Neuronal stem cell (in vitro differentiated cells): ENCODE measurements at places on chromosomes 7 and 10.

GRCh38 chr10:97810446-97810845 lies 38.6 kb upstream of the SFRP5 start:
- H3K27ac ChIP-seq: no peak overlapping the region
- DNase-seq: no peak
- no peaks in the 10 kb centered on the region for H3K36me3 ChIP-seq
- peaks cover 29% of the 10 kb centered on the region for H3K27me3 ChIP-seq
- no peaks in the 10 kb centered on the region for H3K4me1 ChIP-seq

DNA sequence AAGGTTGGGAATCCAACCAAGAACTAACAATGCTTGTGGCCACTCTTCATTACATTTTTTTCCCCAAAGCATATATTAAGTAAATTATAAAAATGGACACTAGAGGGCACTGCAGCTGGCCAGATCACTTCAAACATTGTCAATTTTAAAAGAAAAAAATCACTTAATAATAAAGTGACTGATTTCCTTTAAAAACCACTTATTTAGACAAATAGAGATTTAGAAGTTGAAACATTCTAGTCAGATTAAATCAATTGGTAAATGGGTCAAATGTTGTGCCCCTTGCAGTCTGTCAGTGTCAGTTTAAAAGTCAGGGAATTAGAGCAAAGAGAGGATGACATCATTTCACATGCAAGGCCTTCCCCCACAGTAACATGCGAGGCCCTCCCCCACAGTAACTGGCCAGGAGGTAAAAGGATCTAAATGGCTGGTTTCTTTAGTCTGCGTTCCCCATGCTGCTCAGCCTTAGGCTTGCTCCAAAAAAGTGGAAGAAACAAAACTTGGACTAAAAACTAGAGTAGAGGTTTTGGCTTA lies 177.9 kb downstream of the SKAP2 start:
- H3K36me3 ChIP-seq: no peaks in the 10 kb centered on the region
- no peaks in the 10 kb centered on the region for H3K27me3 ChIP-seq
- no peak overlapping the region for H3K4me3 ChIP-seq
- no peak overlapping the region for H3K27ac ChIP-seq

- no peak overlapping the region for H3K27ac ChIP-seq
- no peaks in the 10 kb centered on the region for H3K4me1 ChIP-seq
- H3K36me3 ChIP-seq: no peaks in the 10 kb centered on the region
- H3K27me3 ChIP-seq: no peaks in the 10 kb centered on the region
Observed at GRCh38 chr7:23938937-23939552, 229.0 kb downstream of the STK31 start.

- H3K4me3 ChIP-seq: no peak overlapping the region
- H3K4me1 ChIP-seq: peaks cover 5% of the 10 kb centered on the region
- H3K27ac ChIP-seq: no peak overlapping the region
- H3K27me3 ChIP-seq: no peaks in the 10 kb centered on the region
- no peaks in the 10 kb centered on the region for H3K36me3 ChIP-seq
Observed at GRCh38 chr7:75869776-75870379, 9.0 kb upstream of the RHBDD2 start.

GRCh38 chr10:66537186-66537585 lies 388.6 kb upstream of the LRRTM3 start:
- H3K27me3 ChIP-seq: no peaks in the 10 kb centered on the region
- H3K36me3 ChIP-seq: no peaks in the 10 kb centered on the region
- no peak overlapping the region for H3K27ac ChIP-seq
- H3K4me3 ChIP-seq: no peak overlapping the region
- no peaks in the 10 kb centered on the region for H3K4me1 ChIP-seq

GRCh38 chr10:132812520-132812919 lies 26.6 kb upstream of the NKX6-2 start:
- no peak for DNase-seq
- H3K27ac ChIP-seq: no peak overlapping the region
- H3K36me3 ChIP-seq: no peaks in the 10 kb centered on the region
- no peak overlapping the region for H3K4me3 ChIP-seq

DNA sequence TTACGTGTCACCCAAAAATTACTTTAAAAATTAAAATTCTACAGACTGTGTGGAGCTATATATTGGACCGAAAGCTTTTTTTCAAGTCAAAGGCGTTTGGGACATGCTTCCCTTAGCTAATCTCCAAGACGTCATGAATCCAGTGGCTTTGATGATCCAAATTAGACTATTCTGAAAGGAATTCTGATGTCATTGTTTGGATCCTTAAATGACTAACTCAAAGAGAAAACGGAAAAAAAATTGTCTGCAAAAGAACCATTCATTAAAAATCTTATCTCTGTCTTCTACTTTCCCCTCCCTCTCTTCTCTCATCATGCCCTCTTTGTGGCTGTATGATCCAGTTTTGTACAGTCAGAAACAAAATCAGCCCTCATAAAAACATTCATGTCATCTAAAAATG lies 161.8 kb downstream of the ETV1 start:
- no peak for DNase-seq
- H3K27ac ChIP-seq: no peak overlapping the region
- H3K4me3 ChIP-seq: no peak overlapping the region
- no peaks in the 10 kb centered on the region for H3K36me3 ChIP-seq

GRCh38 chr10:90308223-90308622 lies 549.6 kb downstream of the HTR7 start:
- DNase-seq: no peak
- no peak overlapping the region for H3K4me3 ChIP-seq
- no peaks in the 10 kb centered on the region for H3K4me1 ChIP-seq
- H3K27me3 ChIP-seq: no peaks in the 10 kb centered on the region
- no peaks in the 10 kb centered on the region for H3K36me3 ChIP-seq

DNA sequence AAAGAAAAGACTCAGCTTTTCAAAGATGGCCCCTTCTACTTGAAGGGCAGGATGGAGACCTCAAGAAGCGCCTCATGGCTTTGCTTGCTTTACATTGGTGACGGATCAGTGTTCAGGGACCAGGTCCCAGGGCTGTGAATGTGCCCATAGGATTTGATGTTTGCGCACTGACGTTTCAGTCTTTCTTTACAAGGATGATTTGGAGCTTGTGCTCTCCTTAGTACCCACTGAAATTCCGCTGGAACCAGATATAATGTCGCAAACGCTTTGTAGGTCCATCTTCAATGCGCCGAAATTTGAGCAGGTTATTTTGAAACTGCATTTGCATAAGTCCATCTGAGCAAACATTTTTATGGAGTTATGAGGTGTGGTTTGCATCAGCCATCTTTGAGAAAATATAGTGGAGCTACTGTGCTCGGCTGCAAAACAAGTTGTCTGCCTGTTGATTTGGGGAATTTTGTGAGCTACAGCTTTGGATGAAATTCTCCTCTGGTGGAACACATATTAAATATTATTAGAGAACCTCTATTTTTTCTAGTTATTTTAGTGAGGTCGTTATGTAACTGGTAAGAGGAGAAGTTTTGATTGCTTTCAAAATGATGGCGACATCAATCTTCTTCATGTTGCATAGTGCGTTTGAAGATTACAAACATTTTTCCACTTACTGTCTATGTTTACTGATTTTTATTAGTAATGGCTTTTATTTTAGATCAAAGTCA lies 2.4 kb downstream of the RBM20 start:
- no peaks in the 10 kb centered on the region for H3K36me3 ChIP-seq
- H3K27ac ChIP-seq: no peak overlapping the region
- H3K4me1 ChIP-seq: peaks cover 15% of the 10 kb centered on the region
- no peak for DNase-seq

- no peak overlapping the region for H3K27ac ChIP-seq
- DNase-seq: peak; percentile 29
- peaks cover 32% of the 10 kb centered on the region for H3K4me1 ChIP-seq
- H3K27me3 ChIP-seq: no peaks in the 10 kb centered on the region
- H3K36me3 ChIP-seq: no peaks in the 10 kb centered on the region
Observed at GRCh38 chr10:110221721-110222261, 14.4 kb downstream of the MXI1 start.

DNA sequence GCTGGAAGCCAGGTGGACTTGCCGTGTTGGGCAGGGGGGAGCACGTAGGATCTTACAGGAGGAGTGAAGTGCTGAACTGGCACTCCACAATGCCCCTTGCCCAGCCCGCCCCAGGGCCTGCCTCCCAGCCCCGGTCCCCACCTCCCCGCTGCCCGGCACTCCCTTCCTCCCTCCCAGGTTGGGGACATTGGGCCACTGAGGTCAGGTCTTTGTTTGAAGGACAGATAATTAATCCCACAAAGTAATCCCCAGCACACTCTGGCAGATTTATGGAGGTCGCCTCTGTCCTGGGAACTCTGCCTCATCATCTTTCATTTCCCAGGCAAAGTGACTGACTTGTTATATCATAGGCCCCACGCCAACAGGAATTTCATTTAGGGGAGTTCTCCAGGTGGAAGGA lies 122.8 kb downstream of the C10orf105 start:
- peaks cover 2% of the 10 kb centered on the region for H3K4me1 ChIP-seq
- no peak overlapping the region for H3K27ac ChIP-seq
- DNase-seq: no peak
- H3K36me3 ChIP-seq: no peaks in the 10 kb centered on the region
- no peak overlapping the region for H3K4me3 ChIP-seq
- peaks cover 3% of the 10 kb centered on the region for H3K27me3 ChIP-seq

DNA sequence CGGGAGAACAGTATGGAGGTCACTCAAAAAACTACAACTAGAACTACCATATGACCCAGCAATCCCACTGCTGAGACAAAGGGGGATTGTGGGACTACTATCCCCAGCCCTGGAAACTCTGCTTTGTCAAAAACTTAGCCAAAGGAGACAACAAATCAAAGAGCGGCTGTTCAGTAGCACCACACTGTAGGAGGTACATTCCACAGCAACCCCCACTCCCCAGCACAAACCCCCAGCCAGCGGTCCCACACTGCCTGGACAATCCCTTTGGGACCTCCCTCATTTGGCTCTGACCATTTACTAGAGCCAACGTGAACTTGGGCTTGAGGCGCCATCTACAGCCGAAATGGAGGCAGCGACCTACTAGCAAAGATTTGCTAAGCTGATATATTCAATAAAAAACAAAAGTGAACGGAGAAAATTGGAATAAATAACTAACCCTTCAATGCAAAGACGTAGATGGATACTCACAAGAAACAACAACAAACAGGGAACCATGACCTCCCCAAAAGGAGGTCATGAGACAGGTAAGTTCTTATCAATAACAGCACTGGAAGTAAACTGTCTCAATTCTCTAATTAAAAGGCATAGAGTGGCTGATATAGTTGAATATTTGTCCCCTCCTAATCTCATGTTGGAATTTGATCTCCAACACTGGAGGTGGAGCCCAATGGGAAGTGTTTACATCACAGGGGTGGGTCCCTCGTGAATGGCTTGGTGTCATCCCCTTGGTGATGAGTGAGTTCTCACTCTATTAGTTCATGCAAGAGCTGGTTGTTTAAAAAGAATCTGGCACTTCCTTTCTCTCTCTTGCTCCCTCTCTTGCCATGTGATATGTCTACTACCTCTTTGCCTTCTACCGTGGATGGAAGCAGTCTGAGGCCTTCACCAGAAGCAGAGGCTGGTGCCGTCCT lies 119.0 kb upstream of the KCNMA1 start:
- no peaks in the 10 kb centered on the region for H3K27me3 ChIP-seq
- no peak overlapping the region for H3K4me3 ChIP-seq

DNA sequence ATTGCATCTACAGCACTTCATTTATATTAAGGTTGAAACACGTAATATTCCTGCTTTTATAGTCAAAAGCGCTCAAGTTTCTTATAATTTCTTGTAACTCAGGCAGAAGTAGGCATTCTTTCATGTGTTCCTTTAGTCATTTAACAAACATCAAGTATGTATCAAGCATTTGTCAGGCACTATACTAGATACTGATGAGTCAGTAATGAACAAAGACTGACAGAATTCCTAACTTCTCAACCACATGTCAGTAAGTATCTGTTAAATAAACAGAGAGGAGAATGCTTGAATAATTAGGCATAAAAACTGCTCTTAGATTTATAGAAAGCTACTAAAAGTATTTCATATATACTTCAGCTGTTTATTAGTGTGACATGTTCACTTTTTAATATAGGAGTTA lies 9.9 kb downstream of the CRPPA start:
- H3K4me3 ChIP-seq: no peak overlapping the region
- no peaks in the 10 kb centered on the region for H3K27me3 ChIP-seq
- DNase-seq: no peak
- H3K4me1 ChIP-seq: no peaks in the 10 kb centered on the region
- H3K36me3 ChIP-seq: no peaks in the 10 kb centered on the region

DNA sequence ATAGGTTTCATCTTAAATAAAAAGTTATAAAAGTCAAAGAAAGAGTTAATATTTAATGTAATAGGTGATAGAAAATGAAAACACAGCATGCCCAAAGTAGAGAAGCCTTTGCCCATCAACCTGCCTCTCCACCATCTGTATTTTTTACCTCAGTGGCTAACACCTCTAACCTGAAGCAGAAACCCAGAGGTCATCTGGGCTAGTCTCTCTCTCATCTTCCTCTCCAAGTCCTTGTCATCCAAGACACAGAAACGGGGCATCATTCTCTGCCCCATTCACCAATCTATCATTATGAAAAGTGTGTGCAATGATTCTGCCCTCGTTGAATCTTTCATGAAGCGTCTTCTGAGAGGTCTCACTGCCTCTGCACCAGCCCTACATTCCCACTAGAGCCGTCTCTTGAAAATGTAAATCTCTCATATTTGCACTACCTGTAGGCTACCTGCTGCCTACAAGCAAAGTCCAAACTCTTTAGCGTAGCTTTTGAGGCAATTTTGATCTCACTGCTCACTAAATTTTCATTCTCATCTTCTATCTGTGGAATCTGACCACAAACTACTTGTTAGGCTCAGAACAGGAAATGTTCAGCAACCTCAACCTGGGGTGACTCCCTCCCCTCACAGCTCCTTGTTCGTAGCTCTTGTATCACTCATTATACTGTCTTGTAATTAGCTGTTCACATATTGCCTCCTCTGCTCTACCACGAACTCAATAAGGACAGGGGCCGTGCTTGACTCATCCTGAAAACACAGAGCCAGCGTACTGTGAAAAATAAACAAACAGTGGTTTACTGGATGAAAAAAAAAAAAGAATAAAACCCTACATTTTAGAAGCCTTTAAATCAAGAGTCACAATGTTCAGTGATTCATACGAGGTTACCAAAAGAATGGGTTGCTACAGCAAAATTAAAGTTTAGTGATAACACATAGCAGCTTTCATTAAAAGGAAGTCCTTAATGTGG lies 83.1 kb downstream of the CTNNA3 start:
- peaks cover 1% of the 10 kb centered on the region for H3K4me1 ChIP-seq
- H3K36me3 ChIP-seq: no peaks in the 10 kb centered on the region
- no peak overlapping the region for H3K4me3 ChIP-seq
- H3K27ac ChIP-seq: no peak overlapping the region
